Caki2 (cell line): ENCODE measurements at places on chromosomes 5 and 9.

- DNase-seq: no peak
Measured at GRCh38 chr5:116421080-116421629, 153.5 kb downstream of the SEMA6A start.

DNA sequence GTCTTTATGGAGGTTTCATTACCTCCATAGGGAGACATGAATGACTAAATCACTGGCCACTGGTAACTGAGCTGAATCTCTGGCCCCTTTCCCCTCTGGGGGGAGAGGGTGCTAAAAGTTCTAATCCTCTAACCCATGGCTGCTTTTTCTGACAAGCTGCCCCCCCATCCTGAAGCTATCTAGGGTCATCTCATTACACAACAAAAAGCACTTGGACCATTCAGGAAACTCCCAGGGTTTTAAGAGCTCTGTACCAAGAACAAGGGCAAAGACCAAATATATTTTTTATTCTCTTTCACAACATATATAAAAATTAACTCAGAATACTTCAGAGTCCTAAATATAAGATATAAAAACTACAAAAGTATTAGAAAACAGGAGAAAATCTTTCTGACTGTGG lies 14.3 kb downstream of the AUH start:
- DNase-seq: no peak

DNA sequence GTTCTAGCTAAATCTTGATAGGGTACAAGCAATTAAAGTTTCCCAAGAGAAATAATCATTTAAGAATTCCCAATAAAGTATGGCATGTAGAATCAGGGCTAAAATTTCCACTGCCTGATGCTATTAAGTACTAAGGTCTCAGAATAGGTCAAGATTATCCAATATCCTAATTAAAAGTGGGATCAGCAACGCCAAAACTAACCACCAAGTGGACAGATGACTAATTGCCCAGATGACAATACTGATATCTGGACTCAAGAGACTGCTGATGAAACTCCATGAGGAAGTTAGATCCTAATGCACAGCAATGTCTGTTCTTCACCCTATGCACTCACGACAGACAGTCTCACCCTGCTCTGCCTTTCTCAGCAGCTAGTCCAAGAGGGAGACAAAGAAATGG lies 14.3 kb downstream of the DEPDC1B start:
- DNase-seq: no peak

- no peak for DNase-seq
Measured at GRCh38 chr5:32522429-32523143, 62.8 kb upstream of the SUB1 start.
